ENCODE measurements at places on chromosomes 2 and 18.
A peak's percentile ranks its signal among the peaks of the same experiment; 100 is the strongest.

- no peak for DNase-seq
Observed at GRCh38 chr2:70738159-70738558, 29.8 kb downstream of the ADD2 start.

DNA sequence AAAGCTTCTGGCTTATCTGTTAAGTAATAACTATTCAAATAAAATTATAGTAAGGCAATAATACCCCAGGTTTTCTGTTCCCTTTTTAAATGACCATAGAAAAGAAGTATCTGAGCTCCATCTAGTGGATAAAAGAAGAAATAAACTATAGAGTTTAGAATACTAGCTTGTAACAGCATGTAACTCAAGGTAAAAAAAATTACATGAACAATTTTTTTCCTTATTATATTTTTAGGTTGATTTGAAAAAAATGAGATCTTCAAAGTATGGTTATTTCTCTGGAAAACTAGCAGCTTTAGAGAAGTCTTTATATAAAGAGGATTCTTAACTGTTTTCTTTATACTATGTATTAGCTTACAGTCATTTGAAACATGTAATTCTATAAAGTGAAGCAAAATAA is 58.1 kb downstream of the NCKAP1 start:
- DNase-seq: no peak

DNA sequence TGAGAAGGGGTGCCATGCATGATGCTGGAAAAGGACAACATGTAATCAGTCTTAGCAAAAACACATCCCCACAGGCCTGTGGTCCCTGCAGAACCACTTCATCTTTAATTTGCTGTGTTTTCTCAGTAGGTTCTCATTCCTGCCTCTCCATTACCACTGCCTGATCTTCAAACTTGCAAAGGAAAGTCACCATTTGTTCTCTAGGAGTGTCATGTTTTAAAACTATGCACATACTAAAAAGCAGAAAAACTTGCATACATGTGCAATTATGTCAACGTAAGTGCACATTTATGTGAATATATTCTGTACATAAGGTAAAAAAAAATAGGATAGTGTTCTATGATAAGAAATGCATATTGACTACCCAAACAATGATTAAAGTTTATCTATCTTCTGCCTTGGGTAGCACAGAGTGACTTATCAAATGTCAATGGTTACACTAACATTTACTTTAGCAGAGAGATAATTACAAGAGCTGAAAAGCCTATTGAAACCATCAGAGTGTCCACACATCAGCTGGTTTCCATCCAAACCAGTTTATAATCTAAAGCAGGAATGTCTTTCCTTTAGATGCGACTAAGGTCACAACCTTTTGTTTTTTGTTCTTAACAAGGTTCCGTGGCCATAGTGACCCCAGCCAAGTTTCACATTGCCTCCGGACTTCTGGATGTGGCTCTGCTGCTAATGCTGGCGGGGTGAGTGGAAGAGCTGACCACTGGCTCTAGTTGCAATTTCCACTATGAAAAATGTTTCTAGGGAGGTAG is 58.7 kb upstream of the RMDN2 start:
- DNase-seq: no peak

- no peak for DNase-seq
Observed at GRCh38 chr2:102386867-102387541, 31.4 kb downstream of the IL18R1 start.

DNA sequence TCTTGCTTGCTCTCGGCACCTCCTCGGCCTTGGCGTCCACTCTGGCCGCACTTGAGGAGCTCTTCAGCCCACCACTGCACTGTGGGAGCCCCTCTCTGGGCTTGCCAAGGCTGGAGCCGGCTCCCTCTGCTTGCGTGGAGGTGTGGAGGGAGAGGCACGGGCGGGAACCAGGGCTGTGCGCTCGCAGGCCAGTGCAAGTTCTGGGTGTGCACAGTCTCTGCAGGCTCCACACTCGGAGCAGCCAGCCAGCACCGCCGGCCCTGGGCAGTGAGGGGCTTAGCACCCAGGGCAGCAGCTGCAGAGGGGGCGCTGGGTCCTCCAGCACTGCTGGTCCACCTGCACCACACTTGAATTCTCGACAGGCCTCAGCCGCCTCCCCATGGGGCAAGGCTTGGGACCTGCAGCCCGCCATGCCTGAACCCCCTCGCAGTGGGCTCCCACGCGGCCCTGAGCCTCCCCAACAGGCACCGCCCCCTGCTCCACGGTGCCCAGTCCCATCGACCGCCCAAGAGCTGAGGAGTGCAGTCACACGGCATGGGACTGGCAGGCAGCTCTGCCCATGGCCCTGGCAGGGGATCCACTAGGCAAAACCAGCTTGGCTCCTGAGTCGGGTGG is 411.2 kb upstream of the CHAC2 start:
- peak; percentile 49 for DNase-seq

DNA sequence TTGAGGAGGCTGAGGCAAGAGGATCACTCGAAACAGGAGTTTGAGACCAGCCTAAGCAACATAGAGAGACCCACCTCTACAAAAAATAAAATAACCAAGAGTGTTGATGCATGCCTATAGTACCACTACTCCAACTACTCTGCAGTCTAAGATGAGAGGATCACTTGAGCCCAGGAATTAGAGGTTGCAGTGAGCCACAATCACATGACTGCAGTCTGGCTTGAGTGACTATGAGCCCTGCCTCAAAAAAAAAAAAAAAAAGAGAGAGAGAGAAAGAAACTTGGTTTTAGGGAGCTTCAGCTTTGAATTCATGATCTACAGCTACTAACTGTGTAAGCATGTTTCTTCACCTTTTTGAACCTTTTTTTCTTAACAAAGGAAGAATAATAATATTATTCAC is 119.9 kb downstream of the HNMT start:
- DNase-seq: no peak

DNA sequence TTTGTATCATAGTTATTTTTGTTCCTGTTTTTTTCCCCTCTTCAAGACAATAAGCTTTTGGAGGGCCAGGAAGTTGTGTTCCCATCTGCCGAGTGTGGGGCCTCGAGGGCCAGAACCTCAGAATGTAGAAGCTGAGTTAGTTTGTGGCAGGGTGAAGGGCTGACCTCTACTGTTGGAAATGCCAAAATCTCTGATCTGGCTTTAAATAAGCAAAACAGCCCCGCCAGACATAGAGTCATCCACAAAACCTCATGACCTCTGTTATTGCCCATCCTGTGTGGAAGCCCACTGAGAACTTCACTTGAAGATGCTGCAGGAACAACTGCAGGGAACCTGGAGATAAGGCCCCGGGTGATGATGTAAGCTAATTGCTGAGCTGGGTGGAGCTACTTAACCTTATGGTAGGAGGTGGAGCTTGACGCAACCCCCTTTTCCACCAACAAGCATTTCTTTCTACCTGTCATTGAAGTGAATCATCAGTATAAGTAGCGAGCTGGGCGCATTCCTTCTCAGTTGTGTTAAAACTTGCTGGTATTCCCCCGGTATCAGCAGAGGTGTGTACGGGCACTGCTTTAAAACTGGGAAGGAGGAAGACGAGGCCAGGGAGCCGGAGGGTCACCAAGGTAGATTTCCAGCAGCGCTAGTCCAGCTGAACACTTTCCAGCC is 177.2 kb downstream of the NEDD4L start:
- DNase-seq: peak; percentile 89

GRCh38 chr18:34959211-34959829 is 81.9 kb upstream of the MAPRE2 start:
- no peak for DNase-seq

GRCh38 chr2:182695776-182696175 is 20.3 kb upstream of the DNAJC10 start:
- no peak for DNase-seq

- DNase-seq: no peak
Observed at GRCh38 chr18:39624961-39625360, 2059.4 kb upstream of the CELF4 start.

- peak; percentile 83 for DNase-seq
Observed at GRCh38 chr2:233061591-233062450, 1.7 kb downstream of the INPP5D start.

- DNase-seq: peak; percentile 40
Observed at GRCh38 chr2:1644427-1644826, 99.9 kb downstream of the PXDN start.

DNA sequence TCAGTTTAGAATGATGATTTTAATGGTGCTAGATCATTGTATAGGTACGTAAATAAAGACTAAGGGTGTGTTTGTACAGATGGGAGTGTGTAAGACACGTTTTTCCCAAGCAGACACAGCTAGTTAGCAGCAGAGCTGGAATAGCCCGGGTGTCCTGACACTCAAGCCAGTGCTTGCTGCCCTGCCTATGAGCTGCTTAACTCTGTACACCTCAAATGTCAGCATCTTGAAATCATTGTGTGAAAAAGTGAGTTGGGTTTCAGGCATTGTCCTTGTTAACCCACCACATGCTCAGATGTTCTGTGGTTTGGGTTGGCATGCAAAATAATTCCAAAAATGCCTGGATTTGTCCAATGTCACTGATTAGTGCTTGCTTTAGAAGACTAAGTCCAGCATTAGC is 13.0 kb upstream of the TET3 start:
- no peak for DNase-seq

DNA sequence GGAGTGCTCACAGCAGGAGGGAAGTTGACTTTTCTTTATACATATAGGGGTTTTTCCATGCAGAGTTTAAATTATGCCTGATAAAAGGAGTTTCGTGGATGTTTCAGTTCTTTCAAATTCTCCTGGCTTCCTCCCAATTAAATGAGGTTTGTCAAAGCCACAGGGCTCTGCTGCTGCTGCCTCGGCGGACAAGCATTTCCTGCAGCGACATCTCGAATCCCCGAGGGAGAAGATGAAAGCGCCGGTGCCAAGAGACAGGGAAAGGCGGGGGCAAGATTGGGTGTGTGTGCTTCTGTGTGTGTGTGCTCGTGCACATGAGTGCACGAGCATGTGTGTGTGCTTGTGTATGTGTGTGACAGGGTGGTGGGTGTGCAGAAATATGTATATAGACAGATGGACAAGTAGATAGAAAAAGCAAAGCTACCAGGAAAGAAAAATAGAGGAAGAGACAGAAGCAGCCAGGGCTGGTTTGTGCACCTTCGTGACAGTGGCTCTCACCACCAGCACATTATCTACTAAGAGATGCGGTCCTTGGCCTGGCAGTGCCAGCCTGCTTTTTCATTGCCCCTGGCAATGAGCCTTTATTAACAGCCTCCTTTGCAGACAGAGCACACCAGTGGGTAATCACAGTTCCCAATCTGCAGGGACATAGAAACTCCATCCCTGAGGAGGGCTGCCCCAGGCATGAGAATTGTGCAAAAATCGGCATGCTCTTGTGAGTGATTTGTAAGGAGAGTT is 76.2 kb downstream of the CDK15 start:
- DNase-seq: no peak

- peak; percentile 74 for DNase-seq
Observed at GRCh38 chr18:74963820-74964446, 245.0 kb downstream of the PTGR3 start.

GRCh38 chr2:219435701-219436100 is 1.1 kb downstream of the SPEG start:
- DNase-seq: peak; percentile 41

DNA sequence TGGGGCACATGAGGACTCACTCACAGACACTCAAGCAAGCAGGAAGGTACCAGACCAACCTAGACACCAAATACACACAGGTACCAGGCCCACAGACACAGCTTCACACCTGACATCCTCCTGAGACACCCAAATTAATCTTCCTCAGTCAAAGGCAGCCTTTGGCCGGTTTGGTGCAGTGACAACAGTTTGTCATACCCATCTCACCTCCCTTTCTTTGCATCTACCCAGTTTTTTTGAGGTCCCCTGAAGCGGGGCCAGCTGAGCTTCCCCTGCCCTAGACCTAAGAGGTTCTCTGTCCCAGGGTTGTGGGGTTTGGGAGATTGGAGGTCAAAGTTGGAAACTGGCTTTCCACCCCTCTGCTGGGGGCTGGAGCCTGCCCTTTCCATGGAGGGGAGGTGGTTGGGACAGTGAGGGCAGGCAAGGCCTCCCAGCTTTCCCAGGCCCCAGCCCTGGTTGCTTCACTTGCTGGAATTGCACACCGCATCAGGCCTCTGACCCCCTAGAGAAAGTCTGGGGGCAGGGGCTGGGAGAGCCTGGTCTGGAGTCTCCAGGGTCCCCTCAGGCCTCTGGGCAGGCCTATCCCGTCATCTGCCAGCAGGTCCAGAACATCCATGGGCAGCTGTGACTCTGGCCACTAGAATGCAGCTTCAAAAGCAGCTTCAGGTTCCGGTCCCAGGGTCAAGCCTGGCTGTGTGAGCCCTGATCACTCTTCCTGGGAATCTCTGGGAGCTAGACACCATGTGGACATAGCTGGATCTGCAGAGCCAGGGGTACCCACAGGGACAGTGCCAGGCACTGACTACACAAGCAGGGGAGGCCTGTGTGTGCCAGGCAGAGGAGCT is 12.5 kb upstream of the TEX261 start:
- no peak for DNase-seq

DNA sequence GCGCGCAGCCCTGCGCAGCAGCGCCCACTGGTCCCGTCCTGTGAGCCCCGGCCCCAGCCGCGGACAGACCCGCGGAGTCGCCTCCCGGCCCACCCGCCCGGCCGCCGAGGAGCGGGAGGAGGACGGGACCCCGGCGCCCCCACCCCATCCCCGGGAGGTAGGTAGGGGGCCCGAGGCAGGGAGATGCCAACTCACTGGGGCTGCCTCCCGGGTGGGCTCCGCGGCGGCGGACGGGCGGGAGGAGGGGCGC is 160 bp downstream of the SPTBN1 start:
- DNase-seq: no peak

DNA sequence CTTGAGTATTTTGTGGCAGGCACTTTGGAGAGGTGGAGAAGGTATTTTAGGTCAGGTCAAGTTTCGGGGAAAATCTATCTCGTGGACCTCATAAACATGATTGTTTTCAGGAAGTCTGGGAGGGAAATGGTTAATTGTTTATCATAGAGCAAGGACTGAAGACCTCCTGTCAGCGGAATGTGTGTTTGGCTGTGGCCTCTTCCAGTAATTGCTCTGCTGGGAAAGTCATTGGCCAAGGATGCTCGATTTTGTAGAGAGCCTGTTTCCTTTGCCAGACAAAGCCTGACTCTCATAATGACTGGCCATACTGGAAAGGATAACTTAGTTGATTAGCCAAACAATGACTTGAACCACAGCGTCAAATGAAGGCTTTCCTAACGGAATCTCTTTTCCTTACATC is 30.0 kb downstream of the IL1R2 start:
- DNase-seq: no peak

DNA sequence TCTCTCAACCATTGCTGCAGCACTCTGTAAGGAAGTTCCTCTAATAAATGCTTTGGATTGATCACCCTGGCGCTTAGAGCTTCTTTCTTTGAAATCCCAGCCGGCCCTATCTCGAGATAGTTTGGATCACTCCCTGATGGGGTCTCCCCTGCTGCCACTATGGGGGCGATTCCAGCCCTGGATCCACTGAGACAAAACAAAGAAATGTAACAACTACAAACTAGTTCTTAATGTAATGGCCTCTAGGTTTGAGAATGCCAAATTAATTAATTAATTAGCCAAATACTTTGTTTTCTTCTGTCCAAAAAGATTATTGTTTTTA is 15.2 kb downstream of the SRSF7 start:
- no peak for DNase-seq

DNA sequence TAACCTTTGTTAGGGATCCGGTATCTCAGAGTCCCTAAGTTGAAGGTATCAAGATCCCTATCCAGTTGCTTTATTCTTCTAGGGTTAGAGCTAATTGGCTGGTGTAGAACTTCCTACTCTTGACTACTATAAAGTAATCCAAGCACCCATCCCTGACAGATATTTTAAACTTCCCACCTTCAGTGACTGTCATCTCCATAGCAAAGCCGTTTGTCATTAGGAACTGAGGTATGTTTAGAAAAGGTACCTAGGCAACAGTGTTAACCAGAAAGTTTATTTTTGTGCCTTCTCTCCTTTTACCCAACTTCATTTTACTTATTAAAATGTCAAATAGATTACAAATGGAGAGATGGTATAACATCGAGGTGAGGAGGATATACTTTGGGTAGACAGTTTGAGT is 4.5 kb downstream of the FAM117B start:
- DNase-seq: no peak

Measured in endodermal cell (in vitro differentiated cells).